ENCODE measurements at places on chromosomes 1 and 21. TPM values are rescaled to one million over a fixed set of nuclear protein-coding genes. Genes with fewer than 3 reads are reported as not detected.
A peak's percentile ranks its signal among the peaks of the same experiment; 100 is the strongest.

DNA sequence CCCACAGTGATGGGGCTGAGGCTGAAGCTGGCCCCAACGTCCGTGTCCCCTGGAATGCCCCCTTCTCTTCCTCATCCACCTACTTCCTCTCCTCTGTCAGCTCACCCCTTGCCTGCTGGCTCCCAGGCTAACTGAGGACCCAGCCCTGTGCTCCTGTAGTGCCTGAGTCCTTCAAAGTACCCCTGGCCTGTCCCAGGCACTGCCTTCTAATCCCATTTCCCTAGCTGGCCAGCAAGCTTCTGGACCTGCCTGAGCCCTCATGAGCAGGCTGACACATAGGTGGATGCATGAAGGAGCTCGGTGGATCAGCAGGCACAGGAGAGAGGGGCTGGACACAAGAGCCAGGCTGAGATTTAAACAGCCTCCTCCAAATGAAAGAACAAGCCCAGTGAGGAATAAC, 650.8 kb downstream of the NPHP4 start:
- no peak overlapping the region for H3K4me3 ChIP-seq
- H3K36me3 ChIP-seq = no peaks in the 10 kb centered on the region
- peaks cover 23% of the 10 kb centered on the region for H3K4me1 ChIP-seq
- DNase-seq = no peak
- no peak overlapping the region for H3K27ac ChIP-seq
- H3K27me3 ChIP-seq = no peaks in the 10 kb centered on the region

DNA sequence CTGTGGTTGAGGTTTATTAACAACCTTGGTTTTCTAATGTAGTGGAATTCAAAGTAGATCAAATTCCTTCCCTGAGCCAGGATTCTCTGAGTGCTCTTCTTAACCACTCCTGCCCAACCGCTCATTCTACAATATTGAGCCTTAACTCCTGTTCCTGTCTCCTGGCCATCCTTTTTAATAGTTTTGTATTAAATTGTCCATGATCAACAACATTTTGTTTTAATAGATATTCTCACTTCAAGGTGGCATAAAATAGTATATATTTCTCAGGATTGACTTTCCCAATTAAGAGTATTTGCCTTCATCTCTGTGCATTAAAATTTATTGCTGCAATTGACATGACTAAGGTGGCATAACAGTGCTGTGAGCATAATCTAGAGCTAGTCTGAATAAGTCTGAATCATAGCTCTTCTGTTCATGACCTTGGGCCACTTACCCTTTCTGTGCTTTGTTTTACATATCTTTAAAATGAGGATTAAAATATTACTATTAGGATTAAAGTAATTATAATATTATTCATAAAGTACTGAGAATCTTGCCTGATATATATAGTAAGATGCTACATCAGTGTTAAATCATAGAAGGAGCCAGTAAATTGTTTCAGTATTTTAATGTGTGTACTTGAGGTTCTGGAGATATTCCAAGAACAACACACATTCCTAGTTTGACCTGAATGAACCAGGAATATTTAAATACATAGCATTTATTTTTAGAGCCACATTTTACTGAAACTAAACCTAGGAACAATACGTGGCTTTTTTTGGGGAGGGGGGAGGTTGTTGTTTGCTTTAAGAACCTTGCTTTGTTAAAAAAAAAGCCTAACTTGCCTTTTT, 76.4 kb downstream of the ADGRL2 start:
- H3K4me3 ChIP-seq = no peak overlapping the region
- no peak for DNase-seq
- H3K27ac ChIP-seq = peak overlapping the region; percentile 54
- H3K36me3 ChIP-seq = peaks cover 1% of the 10 kb centered on the region
- no peaks in the 10 kb centered on the region for H3K27me3 ChIP-seq
- H3K4me1 ChIP-seq = peaks cover 45% of the 10 kb centered on the region

The SPOCD1 gene
- total RNA-seq = 0.91 TPM

The CNTN2 gene
- total RNA-seq = not detected

The DCST1 gene
- not detected for total RNA-seq

The TEDDM1 gene
- total RNA-seq = not detected
